Kidney (tissue), 22 donors: ENCODE measurements at places on chromosomes 2 and 18.

DNA sequence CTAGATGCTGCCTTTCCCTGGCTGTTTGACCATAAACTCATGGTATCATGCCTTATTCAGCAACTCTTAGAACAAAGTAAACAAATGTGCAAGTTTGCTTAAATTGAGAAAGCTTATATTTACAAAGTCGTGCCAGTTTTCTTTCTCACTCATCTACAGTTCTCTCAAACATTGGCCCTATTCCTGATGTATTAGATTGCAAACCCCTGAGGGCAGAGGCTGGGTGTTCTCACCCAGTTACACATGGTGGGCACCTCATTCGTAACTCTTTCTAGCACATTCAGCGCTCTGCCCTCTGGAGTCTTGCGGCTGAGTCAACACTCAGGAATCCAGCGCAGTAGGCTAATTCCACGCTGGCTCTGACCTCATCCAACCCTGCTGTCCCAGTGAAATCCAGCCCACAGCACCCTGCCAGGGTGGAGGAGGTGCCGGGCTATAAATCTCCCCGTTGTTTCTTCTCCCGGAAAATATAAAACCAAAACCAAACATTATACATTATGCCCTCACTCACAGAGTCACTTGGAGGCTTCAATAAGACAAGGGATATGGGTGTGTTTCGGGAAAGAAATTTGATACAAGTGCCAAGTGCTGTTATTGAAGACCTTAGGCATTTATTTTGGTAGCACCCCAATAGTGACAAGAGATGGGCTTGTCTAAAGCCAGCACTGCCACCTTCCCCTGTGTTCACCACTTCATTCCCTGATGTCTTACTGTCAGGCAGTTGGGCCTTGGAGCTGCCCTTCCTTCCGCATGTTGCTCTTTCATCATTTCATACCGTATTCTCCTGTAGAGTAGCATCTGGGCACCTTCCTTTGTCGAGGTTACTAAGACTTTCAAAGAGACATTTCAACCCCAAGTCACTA, 287.4 kb downstream of the PRKCE start:
- peak; percentile 83 for DNase-seq

DNA sequence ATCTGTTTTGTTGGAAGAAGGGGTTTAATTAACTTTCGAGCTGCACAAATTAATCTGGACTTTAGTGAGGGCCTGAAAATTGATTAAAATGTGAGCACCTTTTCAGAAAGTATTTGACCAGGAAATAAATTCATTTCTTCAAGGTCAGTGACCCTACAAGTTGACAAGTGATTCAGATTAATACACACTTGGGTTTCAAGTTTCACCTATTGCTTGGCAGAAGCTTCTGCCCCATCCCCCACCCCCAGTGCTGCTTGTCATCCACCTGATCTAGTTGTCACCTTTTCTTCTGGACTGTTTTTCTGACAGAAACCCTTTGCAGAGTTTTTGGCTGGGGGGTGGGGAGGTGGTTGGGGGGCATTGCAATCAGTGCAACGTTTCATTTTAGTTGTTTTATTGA, 46.2 kb downstream of the RPRM start:
- DNase-seq: no peak

- DNase-seq: no peak
Observed at GRCh38 chr18:55425698-55426097, 162.3 kb downstream of the TCF4 start.

GRCh38 chr2:119240311-119241204, 16.9 kb downstream of the STEAP3 start:
- DNase-seq: peak; percentile 89

GRCh38 chr2:240593026-240593702, 6.6 kb downstream of the CAPN10 start:
- no peak for DNase-seq

DNA sequence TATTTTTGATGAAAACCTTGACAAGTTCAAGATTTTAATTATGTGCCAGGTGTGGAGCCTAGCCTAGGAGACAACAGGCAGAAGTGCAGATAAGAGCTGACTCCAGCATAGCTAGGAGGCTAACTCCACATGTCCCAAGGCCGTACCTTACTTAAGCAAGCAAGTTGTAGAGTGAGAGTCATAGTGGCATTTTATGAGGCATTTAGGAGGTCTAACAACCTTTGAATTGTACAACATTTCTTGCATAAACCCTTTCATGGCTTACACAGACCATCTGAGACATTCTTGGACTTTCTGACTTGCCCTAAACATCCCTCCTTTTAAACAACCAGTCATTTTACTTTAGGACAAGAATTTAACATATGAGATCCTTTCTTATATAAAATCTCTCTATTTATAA, 8.3 kb upstream of the SUCLG1 start:
- no peak for DNase-seq
